Temporal lobe (tissue), 4 donors: ENCODE measurements at places on chromosomes 11 and 22. TPM values are rescaled to one million over a fixed set of nuclear protein-coding genes. Genes with fewer than 3 reads are reported as not detected.

The TTC38 gene
- 6.4 TPM for total RNA-seq

The FIBIN gene
- total RNA-seq: 4.4 TPM

The DRD2 gene
- total RNA-seq: 0.25 TPM

The FGF19 gene
- not detected for total RNA-seq

The DYNC2H1 gene
- 56.1 TPM for total RNA-seq

The MADD gene
- total RNA-seq: 67.9 TPM
